ENCODE measurements at places on chromosomes 16 and 17.

GRCh38 chr16:68715471-68715870 is 21.6 kb upstream of the CDH1 start:
- DNase-seq, result no peak

DNA sequence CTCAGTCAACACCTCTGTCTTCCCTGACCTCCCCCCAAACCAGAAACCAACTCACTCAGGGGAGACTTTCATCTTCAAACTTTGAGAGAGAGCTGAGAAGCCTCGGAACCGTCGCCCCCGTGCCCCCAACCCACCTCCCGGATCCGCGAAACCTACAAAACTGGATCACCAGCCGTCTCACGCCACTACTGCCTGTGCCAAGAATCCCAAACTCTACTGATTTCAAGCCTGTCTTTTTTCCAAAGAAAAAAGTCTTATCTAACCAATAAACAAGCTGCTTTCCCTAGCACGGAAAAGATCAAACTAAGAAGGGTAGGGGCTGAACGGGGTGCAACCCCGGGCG is 2.0 kb downstream of the AXIN2 start:
- DNase-seq, result no peak

DNA sequence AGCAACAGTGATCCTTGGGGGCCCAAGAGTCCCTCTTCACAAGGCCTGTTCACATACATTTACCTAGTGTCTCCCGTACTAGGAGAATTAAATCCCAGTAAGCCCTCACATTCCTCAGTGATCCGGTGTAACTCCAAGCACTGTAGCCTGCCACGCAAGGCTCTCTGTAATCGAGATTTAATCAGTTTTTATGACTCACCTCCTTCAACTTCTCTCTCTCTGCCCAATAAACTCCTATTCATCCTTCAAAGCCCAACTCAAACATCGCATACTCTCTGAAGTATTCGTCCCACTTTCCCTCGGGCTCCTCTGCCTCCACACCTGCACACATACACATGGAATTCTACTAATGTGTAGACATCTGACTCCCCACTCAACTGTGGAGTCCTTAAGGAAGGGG is 141.8 kb downstream of the CMIP start:
- no peak for DNase-seq

- DNase-seq, result no peak
These were observed 74.5 kb downstream of the RAI1 start for GRCh38 chr17:17755715-17756114.

DNA sequence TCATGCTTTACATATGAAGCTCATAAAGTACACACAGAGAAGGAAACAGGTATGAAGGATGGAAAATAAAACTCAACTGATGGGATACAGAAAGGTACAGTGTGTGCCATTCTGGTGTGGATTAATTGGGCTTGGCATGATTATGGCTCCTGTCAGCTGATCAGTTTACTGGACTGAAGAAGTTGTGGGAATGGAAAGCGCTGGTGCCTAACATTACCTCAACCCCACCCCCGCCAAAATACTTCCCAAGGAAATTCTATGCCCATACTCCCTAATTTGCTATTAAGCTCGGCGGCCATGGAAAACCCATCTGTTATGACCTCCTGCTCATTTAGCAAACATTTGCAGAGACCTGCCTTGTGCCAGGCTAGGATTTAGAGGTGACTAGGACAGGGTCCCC is 16.6 kb upstream of the PMFBP1 start:
- DNase-seq, result no peak

GRCh38 chr17:77537566-77537965 is 396.8 kb downstream of the SEC14L1 start:
- DNase-seq, result no peak

- DNase-seq, result no peak
These were observed 213.2 kb downstream of the IRX3 start for GRCh38 chr16:54073356-54073755.

- DNase-seq, result no peak
These were observed 327.6 kb downstream of the CDH13 start for GRCh38 chr16:82954224-82954929.

- no peak for DNase-seq
These were observed 582.9 kb upstream of the RBFOX1 start for GRCh38 chr16:6749698-6750097.

DNA sequence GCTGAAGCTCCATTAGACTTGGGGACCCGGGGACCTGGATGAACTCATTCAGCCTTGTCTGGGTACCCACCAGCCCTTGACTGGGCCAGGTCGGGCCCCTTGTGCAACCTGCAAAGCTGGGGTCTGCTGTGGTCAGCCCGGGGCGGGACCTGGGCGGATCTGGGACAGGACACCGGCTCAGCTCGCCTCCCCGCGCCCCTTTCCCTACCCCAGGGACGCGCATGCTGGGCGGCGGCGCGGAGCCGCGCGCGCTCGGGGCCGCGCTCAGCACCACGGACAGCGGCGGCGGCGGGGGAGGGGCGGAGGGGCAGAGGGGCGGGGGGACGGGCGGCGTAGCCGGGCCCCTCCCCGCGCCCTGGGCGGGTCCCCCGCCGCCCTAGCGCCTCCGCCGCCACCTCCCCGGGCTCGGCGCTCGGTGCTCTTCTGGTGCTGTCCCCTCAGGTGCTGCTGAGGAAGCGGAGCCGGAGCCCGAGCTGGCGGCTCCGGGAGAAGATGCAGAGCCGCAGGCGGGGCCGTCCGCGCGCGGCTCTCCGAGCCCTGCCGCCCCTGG is 7.4 kb downstream of the ACD start:
- DNase-seq, result no peak

- no peak for DNase-seq
These were observed 9.3 kb downstream of the PGAP3 start for GRCh38 chr17:39678340-39679116.

GRCh38 chr16:7513429-7513828 is 180.8 kb downstream of the RBFOX1 start:
- DNase-seq, result no peak

GRCh38 chr16:65120461-65120830 is 1.4 kb downstream of the CDH11 start:
- no peak for DNase-seq

GRCh38 chr16:85261204-85261603 is 148.9 kb upstream of the CIBAR2 start:
- no peak for DNase-seq

DNA sequence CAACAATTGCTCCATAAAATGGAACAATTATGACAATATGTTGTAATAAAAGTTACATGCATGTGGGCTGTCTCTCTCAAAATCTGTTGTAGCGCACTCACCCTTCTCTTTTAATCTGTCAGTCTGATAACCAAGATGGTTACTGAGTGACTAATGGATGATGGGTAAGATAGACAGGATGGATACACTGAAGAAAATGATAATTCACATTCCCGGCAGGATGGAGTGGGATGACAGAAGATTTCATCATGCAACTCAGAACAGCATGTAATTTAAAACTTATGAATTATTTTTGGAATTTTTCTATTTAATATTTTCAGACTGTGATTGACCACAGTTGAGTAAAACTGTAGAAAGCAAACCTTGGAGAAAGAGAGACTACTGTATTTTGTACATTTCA is 30.5 kb downstream of the CDH13 start:
- no peak for DNase-seq

DNA sequence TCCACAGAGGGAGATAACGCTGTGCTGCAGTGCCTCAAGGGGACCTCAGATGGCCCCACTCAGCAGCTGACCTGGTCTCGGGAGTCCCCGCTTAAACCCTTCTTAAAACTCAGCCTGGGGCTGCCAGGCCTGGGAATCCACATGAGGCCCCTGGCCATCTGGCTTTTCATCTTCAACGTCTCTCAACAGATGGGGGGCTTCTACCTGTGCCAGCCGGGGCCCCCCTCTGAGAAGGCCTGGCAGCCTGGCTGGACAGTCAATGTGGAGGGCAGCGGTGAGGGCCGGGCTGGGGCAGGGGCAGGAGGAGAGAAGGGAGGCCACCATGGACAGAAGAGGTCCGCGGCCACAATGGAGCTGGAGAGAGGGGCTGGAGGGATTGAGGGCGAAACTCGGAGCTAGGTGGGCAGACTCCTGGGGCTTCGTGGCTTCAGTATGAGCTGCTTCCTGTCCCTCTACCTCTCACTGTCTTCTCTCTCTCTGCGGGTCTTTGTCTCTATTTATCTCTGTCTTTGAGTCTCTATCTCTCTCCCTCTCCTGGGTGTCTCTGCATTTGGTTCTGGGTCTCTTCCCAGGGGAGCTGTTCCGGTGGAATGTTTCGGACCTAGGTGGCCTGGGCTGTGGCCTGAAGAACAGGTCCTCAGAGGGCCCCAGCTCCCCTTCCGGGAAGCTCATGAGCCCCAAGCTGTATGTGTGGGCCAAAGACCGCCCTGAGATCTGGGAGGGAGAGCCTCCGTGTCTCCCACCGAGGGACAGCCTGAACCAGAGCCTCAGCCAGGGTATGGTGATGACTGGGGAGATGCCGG is 769 bp downstream of the CD19 start:
- DNase-seq, result no peak
